ENCODE measurements at places on chromosomes 3 and 15. TPM values are rescaled to one million over a fixed set of nuclear protein-coding genes. Genes with fewer than 3 reads are reported as not detected.

The CRTC3 gene
- total RNA-seq: 14.0 TPM

The KNG1 gene
- total RNA-seq: not detected

DNA sequence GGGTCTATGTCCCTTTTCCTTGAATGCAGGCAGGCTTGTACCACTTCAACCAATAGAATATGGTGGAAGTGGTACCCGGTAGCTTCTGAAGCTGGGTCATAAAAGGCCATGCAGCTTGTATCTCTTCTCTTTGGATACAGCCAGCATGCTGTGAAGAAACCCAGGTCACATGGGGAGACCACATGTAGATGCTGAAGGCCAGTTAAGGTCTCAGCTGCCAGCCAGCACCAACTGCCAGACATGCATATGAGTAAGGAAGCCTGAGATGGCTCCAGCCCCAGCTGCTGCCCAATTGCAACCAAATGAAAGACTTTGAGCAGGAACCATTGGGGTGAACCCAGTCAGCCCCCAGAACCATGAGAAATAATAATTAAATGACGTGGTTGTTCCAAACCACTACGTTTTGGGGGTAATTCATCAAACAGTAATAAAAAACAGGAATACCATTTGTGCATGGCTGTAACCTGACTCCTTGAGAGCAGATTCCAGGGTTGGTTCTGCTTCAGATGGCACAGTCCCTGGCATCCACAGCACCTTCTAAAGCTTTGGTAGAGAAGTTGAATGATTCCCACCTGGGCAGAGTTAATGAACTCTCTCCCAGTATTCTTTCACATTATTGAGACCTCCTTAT, 3.8 kb downstream of the RBP2 start:
- DNase-seq: no peak

DNA sequence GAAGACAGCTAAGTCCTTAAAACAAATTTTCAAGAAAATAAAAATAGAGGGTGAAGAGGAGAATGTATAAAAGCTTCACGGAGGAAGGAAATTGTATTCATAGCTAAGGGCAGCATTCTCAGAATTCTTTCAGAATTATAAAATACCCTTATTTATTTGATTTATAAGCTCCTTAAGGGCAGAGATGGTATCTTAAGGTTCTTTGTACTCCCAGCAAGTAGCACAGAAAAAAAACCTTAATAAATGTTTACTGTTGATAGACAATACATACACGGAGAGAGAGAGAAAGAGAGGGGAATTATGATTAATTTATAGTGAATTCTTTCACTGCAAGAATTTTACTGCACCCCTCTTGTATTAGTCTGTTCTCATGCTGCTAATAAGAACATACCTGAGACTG, 375.6 kb upstream of the CCDC54 start:
- DNase-seq: peak; percentile 55

- peak; percentile 58 for DNase-seq
Observed at GRCh38 chr15:71679793-71680353, 130.5 kb upstream of the NR2E3 start.

GRCh38 chr3:120350401-120350941, 1.3 kb upstream of the LRRC58 start:
- DNase-seq: peak; percentile 46

All from A172 (cell line).